GM12892 (cell line): ENCODE measurements at places on chromosomes 7 and 10.

DNA sequence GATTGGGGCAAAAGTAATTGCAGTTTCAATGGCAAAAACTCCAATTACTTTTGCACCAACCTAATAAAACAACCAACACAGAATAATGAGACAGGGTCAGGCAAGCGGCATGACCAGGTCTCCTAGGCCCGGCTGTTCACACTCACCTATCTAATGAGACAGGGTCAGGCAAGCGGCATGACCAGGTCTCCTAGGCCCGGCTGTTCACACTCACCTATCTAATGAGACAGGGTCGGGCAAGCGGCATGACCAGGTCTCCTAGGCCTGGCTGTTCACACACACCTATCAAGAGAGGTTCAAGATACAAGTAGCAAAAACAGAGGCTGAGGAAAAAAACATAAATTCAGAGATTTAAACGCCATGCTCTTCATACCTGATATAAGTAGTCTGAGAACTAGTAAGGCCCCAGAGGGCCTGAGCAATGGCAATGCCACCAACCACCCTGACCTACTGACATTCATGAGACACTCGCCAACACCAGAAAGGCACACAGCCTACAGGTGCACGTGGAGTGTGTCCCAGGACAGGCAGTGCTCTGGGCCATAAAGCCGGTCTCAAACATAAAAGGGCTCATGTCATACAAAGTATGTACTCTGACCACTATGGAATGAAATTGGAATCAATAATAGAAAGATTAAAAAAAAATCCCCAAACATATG, 40.6 kb upstream of the NCAPG2 start:
- DNase-seq, result no peak

DNA sequence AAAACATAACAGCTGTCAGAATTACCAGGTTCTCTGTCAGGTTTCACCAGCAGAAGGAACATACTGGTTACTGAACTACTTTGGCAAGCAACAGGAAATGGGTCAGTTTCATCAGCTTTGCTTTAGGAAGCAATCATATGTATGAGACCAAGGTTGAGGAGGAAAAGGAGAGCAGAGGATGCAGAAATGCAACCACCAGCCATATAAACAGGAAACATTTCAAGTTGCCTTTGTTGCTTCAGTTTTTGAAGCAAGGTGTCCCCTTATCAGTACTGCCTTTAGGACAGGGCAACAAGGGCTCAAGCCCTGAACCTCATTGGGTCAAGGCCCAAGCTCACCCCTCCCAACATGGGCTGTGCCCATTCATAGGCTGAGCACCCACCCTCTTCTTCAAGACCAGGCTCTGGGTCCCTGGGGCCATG, 10.2 kb downstream of the HIPK2 start:
- peak; percentile 36 for DNase-seq

GRCh38 chr7:21898265-21898930, 47.3 kb downstream of the CDCA7L start:
- DNase-seq, result peak; percentile 19

GRCh38 chr7:157704365-157704764, 367.6 kb downstream of the DNAJB6 start:
- no peak for DNase-seq
